ENCODE measurements at places on chromosomes 16 and 17.

DNA sequence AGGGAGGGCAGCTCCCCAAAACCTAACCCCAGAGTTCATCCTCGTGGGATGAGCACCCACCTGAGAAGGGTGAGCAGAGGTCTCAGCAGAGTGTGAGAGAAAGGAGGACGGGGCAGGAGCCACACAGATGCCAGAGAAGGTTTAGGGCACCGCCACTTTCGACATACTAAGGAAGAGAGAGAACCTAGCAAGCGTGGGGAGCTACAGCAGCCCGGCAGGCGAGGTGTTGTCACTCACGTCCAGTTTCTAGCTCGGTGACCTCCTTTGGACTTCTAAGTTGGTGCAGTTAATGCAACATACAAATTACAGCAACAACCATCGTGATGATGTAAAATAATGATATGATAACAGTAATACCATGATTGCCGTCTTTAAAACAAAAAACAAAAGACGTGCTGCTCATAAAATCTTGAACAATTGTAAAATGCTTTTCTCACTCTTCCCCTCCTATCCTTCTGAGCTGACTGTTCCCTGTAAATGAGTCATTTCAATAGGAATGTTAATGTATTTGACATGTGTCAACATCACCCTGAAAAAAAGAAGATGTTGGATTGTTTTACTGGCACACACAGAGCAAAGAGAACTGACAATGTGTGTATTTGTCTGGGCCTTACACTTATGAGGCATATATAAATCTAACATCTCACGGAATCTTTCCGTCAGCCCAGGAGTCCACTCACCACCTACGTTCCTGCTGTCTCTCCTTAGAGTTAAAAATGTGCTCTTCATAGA lies 158.2 kb upstream of the MAF start:
- peak; percentile 22 for DNase-seq

DNA sequence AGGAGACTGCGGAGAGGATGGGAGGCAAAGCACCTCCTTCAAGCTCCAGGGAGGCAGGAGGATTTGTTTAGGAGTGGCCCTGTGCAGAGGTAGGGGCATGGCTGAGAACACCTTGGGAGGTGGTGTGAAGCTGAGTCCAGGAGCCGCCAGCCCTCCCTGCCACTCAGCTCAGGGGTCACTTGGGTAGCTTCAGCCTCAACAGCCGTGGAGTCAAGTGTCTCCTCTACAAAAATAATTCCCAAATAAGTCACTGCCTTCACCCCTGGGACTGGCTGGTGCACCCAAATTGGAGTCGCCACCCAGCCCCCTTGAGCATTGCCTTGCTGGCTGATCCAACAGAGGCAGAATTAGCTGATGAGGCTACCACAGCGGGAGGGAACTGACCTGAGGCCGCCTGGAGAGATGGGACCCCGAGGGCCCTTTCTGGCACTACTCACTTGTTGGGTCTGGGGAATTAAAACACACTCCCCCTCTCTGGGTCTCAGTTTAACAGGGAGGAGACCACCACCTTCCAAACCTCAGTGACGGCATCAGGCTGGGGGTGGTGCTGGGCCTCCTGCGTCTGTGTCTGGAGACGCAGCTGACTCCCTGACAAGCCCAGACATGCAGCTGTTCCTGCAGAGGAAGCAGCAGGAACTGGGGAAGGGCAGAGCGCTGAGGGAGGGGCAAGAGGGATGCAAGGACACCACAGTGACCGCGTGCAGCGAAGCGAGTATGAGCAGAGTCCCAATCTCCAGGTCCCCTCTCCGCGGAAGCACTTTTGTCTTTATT lies 87.9 kb upstream of the TOB1 start:
- no peak for DNase-seq

- DNase-seq, result no peak
These were observed 2.0 kb downstream of the HAS3 start for GRCh38 chr16:69107316-69107962.

GRCh38 chr16:11273721-11274324 lies 394 bp upstream of the PRM3 start:
- no peak for DNase-seq

DNA sequence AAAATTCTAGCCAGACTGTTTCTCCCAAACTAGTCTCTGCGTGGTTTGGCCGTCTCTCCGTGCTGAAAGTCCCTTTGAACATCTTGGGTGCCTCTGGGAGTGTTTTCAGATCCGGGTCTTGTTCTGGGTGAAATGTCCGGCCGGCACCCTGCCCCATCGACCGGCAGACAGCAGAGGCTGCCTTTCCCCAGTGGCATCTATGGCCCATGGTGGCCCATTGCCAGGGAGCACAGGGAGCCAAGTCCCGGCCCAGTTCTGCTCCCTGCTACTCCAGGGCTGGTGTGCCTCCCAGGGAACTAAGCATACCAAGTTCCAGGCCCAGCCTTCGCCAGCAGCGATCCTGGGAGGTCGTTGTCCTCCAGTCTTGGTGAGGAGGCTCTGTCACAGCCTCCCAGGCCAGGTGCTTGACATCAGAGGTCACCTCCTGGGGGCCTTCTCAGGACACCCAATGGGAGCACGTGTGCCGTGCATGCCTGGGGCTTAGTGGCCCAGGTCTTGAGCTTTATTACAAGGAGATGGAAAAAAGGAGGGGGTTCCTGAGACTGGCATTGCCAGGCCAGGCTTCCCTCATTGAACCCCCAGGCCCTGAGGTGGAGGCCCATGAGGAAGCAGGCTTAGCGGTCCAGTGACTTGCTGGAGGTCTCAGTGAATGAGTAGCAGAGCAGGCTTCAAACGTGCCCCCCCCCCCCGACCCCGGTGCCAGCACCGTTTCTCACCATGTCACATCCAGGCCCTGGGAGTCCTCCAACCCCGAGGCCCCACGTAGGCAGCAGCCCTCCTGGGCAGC lies 54.0 kb downstream of the PGS1 start:
- no peak for DNase-seq

- no peak for DNase-seq
These were observed 66.1 kb downstream of the SMG6 start for GRCh38 chr17:2237521-2237921.

- no peak for DNase-seq
These were observed 44.9 kb upstream of the PABPN1L start for GRCh38 chr16:88911136-88911945.

DNA sequence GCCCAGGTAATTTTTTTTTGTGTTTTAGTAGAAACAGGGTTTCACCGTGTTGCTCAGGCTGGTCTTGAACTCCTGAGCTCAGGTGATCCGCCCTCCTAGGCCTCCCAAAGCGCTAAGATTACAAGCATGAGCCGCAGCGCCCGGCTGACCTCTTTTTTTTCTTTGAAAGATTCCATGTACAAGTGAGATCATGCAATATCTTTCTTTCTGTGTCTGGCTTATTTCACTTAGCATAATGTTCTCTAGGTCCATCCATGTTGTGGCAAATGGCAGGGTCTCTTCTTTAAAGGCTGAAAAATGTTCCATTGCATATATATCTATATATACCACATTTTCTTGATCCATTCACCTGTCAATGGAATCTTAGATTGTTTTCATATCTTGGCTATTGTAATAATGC lies 255.0 kb upstream of the MYOCD start:
- no peak for DNase-seq

- no peak for DNase-seq
These were observed 25.8 kb downstream of the TTYH2 start for GRCh38 chr17:74239172-74239571.

GRCh38 chr17:74737299-74738050 lies 419 bp downstream of the RAB37 start:
- no peak for DNase-seq

DNA sequence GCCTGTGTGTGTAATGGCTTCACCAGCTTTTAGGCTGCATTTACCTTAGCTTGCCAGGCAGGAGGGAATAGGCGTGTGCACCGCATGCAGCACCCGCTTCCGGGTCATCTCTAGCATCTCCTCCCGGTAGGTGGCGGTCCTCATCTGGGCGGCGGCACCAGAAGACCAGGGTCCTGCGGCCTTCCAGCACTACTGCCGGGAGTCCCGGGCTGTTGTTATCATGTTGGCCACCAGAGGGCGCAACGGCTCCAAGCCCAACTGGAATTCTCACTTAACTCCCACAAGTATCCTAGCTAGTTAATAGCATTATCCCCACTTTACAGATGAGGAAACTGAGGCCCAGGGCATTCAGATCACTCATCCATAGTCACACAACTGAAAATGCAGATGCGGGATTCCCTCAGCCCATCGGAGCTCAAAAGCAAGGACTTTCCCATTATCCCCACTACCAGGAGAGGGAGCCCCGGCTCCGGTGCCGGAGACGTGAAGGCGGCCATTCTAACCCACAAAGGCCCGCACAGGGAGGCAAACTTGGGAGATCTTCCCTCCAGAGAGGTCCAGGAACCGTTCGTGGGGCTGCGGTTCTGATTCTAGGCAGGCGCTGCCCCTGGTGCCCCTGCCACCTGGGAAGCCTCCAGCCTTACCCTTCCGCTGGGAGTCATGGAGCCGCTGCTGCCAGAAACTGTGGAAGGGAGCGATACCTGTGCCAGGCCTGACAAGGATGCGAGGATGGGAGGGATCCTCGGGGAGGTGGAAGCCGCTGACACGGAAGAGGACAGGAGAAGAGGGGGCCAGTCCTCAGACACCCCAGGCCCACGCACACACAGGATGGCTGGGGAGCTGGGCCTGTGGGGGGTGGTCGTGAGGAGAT lies 23.9 kb downstream of the LGALS9 start:
- DNase-seq, result peak; percentile 58

DNA sequence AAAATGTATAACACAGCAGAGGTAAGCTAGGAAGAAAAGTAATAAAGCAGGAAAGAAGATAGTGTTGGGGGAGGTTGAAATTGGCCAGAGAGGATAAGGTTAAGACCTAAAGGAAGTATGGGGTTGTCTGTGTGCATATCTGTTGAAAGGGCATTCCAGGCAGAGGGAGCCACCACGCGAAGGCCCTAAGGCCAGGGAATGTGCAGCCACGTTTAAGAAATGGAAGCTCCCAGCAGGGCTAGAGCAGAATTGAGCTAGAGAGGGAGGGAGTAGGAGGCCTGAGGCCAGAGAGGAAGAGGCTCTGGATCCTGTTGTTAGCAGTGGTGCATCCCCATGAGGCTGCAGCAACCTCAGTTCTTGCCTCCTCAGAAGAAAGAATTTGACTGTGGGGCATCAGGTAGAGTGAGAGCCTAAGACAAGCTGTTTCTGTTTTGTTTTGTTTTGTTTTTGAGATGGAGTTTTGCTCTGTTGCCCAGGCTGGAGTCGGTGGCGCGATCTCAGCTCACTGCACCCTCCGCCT lies 59.0 kb upstream of the CACNG5 start:
- DNase-seq, result no peak

DNA sequence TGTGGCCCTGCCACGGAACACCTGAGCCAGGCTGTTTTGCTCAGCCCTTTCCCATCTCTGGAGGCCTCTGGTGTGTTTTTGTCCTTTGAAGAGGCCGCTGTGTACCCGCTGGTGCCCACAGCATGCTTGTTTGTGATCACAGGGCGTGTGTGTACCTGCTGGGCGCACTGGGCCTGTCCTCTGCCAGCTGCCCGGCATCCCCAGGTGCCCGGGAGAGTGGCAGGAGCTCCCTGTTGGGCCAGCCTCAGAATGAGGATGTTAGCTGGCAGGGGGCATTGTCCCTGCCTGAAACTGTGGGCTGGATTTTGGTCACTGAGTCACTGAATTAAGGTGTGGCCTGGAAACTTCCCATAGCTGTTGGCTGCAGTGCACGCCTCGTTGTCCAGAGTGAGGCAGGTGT lies 31.1 kb downstream of the BAIAP2 start:
- DNase-seq, result no peak

DNA sequence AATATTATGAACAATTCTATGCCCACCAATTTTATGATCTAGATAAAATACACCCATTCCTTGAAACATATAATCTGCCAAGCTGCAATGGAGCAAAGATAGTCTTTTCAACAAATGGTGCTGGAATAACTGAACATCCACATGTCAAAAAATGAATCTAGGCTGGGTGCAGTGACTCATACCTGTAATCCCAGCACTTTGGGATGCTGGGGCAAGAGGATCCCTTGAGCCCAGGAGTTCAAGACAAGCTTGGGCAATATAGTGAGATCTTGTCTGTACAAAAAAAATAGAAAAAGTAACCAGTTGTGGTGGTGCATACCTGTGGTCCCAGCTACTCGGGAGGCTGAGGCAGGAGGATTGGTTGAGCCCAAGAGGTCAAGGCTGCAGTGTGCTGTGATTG lies 92.5 kb downstream of the N4BP1 start:
- DNase-seq, result no peak

DNA sequence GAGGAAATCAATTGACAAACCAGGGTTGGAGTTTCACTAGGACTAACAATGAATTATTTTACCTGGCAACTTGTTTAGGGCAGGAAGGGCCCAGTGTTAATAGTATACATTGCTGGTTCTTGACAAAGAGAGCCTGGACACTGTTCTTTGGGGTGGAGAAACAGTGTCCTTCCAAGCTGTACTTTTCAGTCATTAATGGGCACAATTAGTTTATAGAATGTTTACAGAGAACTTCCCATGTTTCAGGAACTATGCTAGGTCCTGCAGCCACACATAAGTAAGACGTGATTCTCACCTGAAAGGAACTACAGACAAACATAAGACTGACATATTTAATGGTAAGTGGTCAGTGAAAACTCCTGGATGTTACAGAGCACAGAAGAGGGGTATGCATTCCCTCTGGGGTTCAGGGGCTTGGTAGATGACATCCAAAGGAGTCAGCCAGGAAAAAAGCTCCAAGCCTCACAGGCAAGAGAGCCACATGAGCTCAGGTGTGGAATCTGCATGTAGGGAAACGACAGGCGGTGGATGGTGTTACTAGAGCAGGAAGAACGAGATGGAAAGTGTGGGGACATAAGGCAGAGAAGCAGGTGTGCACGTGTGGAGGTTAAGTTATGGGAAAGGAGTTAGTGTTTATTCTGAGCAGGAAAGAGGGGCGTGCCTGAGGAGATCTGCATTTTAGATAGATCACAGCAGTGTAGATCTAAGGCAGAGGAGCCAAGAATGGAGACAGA lies 3.8 kb upstream of the DYNLL2 start:
- DNase-seq, result no peak

DNA sequence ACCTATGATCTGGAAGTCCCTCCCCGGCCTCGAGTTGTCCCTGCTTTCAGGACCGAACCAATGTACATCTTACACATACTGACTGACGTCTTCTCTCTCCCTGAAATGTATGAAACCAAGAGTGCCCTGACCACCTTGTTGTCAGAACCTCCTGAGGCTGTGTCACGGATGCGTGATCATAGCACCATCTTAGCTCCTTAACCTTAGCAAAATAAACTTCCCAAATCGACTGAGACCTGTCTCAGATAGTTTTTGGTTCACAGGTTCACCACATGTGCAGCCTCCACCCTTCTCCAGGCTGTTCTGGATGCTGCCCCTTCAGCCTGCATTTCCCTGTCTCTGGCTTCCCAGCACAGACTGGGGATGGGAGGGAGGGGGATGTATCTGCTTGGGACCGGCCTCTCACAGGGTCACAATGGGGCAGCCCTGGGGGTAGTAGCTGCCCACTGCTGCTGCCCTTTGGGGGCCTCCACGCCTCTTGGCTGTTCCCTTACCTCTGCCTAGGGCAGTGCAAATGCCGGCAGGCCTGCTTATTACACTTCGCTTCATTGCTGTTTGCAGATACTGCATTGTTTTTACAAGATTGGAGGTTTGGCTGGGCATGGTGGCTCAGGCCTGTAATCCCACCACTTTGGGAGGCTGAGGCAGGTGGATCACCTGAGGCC lies 69.8 kb downstream of the NT5M start:
- DNase-seq, result no peak

All from RCC 7860 (cell line).